Iris pigment epithelial cell (primary cell): ENCODE measurements at places on chromosomes 6 and 20.

DNA sequence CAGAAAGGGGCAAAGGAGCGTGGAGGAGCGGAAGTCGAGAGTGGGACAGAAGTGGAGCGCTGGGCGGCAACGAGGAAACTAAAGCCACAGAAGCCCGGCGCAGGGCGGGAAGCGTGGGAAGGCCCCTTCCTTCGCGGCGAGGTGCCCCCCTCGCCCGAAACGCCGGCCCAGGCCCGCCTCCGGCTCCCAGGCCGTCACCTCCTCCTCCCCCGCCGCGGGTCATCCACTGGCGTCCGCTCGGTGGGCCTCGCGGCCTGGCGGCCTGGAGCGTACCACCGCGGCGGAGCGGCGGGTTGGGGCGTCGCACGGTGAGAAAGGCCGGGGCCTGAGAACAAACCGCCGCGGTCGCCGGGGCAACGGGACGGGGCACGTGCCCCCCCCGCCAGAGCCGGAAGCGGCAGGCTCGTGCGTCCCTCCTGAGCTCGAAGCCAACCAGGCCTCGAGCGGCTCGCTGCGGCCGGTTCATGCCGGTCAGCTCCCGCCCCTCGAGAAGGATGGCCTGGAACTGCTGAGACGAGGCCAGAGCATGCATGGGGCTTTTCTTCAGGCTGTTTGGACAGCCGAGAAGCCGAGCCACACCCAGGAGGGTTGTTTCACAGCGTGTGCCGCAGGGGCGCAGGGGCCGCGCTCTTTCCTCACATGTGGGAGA lies at the start of gene TCP11:
Gene TCP11, minus strand, starts transcription at position 333 of the 649 bp plus-strand sequence. CDS start 469 bp downstream, outside the sequence.
- no peak for DNase-seq

GRCh38 chr6:97572943-97573342 lies 289.9 kb upstream of the MMS22L start:
- no peak for DNase-seq

DNA sequence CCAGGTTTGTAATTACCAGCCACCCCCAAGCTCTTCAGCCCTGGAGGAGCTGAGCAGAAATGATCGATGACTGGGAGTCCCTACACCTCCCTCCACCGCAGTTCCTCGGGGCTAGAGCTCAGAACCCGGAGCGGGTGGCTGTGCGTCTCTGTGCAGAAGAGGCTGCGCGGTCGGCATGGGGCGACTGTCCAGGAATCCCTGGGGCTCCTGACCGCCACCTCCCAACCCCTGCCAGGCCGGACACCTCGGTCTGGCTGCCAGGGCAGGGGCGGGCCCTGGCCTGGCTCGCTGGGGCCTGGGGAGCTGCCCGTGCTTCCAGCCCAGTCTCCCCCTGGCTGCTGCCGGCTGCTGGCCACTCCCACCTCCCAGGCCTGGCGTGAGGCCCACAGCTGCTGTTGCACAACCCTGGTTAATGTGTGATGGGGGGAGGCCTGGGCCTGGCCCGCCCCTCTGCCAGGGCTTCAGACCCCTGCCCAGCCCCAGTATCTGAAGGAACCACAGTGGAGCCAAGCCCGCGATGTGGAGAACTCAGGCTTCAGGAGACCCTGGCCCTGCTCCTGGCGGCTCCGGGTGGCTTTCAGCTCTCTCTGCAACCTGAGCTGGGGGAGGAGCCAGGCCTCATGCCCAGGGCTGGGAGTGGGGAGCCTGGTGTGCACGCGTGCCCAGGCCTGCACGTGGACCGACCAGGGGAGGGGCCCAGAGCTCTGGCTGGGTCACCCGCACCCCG lies 1.2 kb downstream of the SLC2A4RG start:
- peak; percentile 90 for DNase-seq

DNA sequence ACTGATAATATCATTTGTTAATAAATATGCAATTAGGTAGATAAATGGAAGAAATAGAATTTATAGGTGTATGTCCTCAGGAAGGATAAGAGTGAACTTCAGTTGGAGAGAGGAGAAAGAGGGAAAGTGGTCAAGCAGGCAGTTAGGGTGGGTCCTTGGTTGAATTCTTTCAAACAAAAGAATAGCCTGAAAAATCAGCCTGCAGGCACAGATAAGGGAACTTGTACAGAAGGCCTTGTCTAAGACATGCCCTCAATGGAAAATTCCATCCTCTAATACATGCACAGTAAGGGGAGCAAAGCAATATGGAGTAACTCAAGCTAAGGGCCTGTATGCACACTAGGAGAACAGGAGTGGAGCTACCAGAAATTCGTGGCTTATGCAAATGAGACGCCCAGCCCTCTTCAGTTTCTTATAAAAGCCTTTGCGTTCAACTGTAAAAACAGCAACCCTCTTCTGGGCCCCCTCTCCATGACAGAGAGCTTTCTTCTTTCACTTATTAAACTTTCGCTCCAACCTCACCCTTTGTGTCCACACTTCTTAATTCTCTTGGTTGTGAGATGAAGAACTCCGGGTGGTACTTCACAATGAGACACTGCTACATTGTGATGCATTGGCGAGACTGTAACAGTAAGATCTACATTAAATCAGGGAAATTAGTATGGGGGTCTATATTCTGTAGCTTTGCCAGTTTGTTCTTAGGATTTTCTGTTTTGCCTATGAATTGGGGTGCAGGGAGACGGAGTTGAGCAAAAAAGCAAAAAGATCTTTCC lies 147.0 kb downstream of the HS3ST5 start:
- DNase-seq, result no peak

DNA sequence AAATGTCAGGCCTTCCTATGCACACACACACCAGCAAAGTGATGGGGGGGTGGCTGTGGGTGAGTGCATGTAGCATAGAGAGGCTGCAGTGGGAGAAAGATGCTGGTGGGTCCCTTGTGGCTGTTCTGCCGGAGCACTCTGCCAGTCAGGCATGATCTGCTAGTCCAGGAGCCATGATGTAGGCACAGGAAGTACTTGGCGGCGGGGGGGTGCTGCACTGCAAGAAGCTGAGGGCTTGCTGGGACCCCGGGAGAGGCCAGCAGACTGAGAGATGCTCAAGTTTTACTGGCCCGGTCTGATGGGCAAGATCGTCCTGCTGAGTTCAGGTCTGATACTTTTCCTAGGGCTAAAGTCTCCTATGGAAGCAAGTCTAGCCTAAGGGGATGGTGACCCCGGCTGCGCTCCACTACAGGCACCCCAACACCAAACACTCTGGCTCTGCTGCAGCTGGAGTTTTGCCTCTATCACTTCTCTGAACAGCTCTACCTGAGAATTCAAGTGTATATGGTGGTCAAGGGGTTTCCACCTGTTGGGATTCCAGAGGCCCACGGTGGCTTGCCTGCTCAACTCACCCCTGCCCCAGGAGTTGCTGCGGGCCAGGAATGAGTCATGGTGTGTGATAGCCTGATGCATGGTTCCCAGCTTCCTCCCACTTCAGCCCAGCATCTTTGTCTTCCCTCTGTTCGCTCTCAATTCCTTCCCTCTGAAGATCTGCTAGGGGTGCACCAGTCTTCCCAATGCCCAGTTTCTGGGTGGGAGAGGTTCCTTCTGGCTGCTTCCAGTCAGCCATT lies 971.8 kb upstream of the ADGRB3 start:
- no peak for DNase-seq

DNA sequence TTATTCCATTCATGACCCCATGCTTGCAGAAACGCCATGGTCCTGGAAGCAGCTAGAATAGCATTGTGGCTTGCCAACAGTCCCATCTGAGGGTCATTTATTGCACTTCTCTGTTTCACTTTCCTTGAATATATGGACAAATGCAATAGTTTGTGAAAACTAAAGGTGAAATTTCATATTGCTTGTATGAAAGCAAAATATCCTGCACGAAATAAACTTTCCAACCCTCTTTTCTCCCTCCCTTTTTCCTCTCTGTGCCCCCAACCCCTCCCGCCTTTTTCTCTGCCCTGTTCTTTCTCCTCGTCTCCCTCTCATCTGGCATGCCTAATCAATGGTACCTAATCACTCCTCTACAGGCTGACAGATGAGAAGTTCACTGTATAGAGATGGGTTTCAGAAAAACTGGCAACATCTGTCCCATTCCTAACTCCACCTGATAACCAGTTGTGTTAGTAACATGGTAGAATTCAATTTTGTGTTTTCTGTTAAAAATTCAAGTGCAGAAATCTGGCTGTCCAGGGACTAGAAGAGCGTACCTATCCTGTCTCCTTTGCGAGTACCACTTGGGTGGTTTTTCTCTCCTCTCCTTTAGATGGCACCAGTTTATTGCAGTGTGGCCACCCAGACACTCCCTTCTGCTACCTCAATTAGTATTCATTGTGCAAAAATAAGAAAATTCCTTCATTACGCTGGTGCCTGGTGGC lies 198.6 kb downstream of the FOXA2 start:
- no peak for DNase-seq

DNA sequence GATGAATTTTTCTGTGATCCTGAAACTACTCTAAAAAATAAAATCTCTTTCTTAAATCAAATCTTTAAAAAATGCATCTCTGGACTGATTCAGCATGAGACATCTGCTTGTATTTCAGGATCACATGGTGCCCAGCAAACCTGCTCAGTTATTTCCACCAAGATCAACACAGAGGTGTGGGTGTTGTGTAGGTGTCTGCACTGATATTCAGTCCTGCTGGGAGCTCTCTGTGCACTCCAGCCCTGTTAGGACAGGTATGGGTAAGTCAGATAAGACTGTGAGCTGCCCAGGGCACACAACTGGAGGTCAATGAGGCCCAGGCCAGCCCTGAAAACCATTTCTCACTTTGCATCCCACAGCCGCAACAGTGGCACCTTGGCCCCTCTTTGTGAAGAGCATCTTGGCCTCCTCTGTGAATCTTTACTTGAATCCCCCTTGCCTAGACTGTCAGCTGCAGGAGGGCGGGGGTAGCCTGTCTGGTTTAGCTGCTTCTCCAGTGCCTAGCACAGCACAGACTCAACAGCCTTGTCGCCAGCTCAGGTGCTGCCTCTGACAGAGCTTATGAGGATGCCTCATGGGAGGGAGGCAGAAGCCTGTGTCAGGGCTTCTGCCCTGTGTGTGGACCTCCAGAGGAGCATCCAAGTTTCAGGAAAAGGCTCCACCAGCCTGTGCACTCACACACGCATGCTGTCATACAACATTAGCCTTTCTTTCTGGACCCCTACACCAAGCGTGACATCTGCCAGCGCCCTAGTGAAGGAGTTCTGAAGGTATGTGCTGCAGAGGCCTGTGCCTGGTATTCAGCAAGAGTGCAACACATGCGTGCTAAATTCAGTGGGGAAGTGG lies 187.6 kb upstream of the CST7 start:
- no peak for DNase-seq

GRCh38 chr6:157314705-157315321 lies 8.5 kb downstream of the TMEM242 start:
- peak; percentile 82 for DNase-seq

DNA sequence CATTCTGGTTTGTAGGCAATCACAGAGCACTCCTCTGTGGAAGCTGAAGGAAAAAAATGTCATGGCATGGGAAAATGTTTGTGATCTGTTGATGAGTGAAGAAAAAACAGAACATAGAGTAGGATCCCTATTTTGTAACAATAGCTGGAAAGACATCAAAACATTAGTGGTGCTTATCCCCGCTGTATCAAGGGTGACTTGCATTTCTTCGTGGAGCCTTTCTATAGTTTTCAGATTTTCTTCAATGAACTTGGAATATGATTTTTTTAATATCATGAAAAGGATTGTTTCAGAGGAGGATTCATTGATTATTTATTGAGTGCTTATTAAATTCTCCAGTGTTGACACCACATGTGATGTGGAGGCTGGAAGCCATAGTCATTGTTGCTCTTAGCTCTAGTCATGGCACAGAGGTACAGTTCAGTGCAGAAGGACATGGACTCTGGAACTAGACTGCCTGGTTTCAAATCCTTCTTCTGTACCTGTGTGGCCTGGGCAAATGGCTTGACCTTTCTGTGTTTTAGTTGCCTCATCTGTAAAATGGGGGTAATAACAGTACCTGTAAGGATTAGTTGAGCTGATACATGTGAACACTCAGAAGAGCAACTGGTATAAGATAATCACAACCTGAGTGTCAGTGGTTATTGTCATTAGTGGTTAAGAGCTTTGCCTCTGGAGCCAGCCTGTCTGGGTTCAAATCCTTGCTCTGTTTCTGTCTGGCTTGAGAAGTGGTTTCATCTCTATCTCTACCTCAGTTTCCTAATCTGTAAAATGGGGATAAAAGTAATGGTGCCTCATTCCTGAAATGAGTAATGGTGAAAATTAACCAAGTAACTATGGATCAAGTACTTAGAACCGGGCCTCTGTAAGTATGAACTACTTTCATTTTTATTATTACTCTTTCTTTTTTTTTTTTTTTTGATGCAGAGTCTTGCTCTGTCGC lies 14.7 kb upstream of the CDKN1A start:
- no peak for DNase-seq

DNA sequence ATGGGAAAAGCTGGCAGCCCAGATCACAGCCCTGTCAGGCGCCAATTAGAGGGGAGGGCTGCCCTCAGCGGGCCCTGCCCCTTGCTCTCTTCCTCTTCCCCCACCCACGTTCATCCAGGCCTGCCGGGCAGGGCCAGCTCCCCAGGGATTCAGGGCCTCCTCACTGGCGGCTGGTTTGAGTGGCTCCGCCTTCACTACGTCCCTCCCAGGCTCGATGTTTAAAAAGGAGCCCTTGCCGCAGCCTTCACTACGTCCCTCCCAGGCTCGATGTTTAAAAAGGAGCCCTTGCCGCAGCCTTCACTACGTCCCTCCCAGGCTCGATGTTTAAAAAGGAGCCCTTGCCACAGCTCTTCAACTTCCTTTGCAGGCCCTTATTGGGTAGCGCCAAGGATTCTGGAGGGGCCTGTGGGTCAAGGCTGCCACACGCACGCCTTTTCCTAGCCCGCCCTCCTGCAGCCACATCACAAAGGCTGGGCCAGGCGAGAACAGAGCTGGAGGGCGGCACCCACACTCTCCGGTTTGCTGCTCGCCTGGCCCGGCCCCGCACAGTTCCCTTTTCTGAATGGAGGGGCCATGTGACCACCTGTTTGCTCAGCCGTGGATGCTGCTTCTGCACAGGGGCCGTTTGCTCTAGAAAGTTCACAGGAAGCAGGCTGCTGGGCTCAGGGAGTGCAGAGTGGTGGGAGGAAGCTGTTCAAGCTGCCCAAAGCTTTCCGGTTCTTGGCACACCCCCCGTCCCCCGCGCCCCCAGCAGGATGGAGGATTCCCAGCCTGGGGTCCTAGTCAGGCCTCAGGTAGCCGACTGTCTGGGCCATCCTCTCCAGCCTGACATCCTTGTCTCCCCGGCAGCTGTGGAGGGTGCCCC lies 1.6 kb downstream of the SLC17A9 start:
- peak; percentile 79 for DNase-seq

DNA sequence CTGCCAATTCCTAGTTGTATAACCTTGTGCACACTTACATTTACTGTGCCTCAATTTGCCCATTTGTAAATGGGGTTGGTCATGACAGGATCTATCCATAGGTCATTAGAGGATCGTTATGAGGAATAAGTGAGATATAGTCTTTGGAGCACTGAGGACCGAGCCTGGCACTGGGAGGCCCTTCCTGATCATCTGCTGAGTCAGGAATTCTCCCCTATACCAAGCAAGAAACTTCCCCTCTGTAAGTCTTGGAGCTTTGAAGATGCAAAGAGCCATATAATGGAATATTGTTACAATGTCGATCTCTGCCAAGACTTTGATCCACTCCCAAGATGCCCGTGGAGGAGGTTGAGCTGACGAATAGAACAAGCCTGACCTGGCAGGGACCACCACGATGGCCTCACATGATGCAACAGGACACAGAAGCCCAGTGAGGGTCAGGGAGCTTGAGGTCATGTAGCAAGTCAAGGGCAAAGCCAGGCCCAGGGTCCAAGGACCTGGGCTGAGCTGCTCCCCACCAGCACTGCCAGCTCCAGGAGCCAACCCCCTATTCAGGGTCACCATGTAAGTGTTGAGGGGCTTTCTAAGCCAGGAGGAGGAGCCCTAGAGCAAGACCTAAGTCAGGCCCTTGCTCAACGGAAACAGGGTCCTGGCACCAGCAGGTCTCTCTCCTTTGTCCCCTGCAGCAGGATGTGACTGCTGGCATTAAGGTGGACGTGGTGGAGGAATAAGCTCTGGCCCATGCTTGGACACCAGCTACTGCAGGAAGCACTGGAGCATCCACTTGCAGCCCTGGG lies 16.7 kb downstream of the PDRG1 start:
- DNase-seq, result no peak
